ENCODE measurements at places on chromosomes 6 and 20. TPM values are rescaled to one million over a fixed set of nuclear protein-coding genes. Genes with fewer than 3 reads are reported as not detected.

- H3K4me3 ChIP-seq, result no peak overlapping the region
- H3K27ac ChIP-seq, result no peak overlapping the region
- H3K4me1 ChIP-seq, result no peaks in the 10 kb centered on the region
- H3K27me3 ChIP-seq, result peaks cover 1% of the 10 kb centered on the region
- H3K36me3 ChIP-seq, result no peaks in the 10 kb centered on the region
Measured at GRCh38 chr6:21420146-21420878, 173.2 kb upstream of the SOX4 start.

DNA sequence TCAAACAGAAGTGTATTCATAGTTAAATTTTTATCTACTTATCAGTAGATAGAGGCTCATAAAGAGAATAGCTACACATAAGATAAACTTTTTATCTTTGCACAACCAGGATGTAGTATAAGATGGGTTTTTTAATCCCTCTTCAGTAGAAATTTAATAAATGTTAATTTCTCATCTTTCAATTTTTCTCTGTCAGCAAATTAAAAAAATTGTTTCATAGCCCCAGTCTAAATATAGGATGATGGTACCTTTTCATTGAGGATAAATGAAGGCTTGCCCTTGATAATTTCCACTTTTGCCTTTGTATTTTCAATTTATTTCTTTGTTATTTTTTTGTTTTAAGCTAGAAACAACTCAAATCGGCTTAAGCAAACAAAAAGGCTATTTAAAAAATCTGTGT lies 251.2 kb upstream of the NOX3 start:
- peaks cover under 1% of the 10 kb centered on the region for H3K27me3 ChIP-seq
- H3K4me1 ChIP-seq, result no peaks in the 10 kb centered on the region
- H3K4me3 ChIP-seq, result no peak overlapping the region
- no peaks in the 10 kb centered on the region for H3K36me3 ChIP-seq

The NFATC2 gene
- 38.3 TPM for total RNA-seq

DNA sequence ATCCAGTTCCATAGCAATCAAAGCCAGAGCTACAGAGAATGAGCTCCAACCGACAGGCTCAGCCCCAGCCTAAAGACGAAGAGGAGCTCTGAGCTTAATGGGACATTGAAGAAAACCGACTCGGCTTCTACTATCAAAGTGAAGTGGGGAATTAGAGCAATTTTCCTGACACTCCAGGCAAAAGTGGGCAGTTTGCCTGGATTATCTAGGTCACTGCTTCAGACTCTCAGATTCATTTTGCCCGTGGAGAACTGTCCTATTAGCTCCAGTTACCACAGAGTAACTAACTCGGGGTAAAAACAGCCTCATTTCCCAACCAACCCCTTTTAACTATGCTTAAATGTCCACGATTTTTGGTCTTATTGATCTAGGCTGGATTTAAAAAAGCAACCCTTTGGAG lies 592.1 kb upstream of the NRSN1 start:
- H3K36me3 ChIP-seq, result no peaks in the 10 kb centered on the region
- no peak overlapping the region for H3K27ac ChIP-seq
- no peaks in the 10 kb centered on the region for H3K27me3 ChIP-seq
- DNase-seq, result no peak
- no peaks in the 10 kb centered on the region for H3K4me1 ChIP-seq
- H3K4me3 ChIP-seq, result no peak overlapping the region

The SLC26A8 gene
- total RNA-seq, result not detected

GRCh38 chr6:111592726-111593511 lies 12.8 kb downstream of the TRAF3IP2 start:
- H3K4me3 ChIP-seq, result no peak overlapping the region
- no peaks in the 10 kb centered on the region for H3K27me3 ChIP-seq
- no peak for DNase-seq

DNA sequence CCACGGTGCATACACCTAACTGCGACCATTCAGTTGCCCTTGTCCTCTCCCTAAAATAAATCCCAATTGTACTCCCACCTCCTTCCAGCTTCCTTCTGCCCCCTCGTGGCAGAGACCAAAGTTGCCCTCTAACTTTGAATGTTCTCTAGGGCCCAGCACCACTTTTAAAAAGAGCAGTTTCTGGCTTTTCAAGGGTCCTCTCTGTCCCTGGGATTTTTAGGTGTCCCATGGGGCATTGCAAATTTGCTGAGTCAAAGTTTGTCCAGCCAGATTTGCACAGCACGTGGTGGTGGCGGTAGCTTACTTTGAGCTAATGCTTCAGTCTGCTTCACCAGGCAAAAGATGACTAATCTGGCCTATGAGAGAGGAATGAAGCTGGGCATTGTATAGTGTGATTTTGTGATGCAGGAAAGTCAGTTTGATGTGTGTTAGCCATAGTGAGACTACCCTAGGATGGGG lies 100.2 kb downstream of the PERP start:
- no peaks in the 10 kb centered on the region for H3K27me3 ChIP-seq
- H3K4me3 ChIP-seq, result no peak overlapping the region
- peaks cover 15% of the 10 kb centered on the region for H3K4me1 ChIP-seq
- H3K27ac ChIP-seq, result no peak overlapping the region
- no peaks in the 10 kb centered on the region for H3K36me3 ChIP-seq

DNA sequence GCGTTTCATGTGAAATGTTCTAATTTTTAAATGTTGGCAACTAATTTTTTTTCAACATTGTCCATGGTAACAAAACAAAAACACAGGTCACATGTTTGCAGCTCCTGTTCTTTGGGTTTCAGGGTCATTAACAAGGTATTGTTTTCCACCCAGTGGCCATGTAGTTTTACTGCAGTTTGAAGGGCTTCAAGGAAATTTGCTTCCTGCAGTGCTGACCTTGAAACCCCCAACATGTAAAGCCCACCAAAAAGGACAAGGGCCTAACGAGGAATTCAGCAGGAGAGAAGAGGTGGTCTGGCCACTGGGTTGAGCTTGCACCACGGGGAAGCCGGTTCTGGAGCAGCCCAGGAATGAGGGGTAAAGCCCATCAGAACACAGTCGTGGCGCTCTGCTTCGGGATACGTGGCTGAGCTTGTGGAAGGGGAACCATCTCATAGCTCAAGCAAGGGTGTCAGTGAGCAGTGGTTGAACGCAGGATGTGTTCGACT lies 13.9 kb upstream of the KLHL31 start:
- no peak overlapping the region for H3K27ac ChIP-seq
- H3K4me1 ChIP-seq, result no peaks in the 10 kb centered on the region
- no peaks in the 10 kb centered on the region for H3K36me3 ChIP-seq

- H3K4me3 ChIP-seq, result peak overlapping the region; percentile 85
- peaks cover 44% of the 10 kb centered on the region for H3K36me3 ChIP-seq
- H3K27ac ChIP-seq, result peak overlapping the region; percentile 99
- DNase-seq, result no peak
Measured at GRCh38 chr6:152984513-152984872, 1.7 kb upstream of the FBXO5 start.

DNA sequence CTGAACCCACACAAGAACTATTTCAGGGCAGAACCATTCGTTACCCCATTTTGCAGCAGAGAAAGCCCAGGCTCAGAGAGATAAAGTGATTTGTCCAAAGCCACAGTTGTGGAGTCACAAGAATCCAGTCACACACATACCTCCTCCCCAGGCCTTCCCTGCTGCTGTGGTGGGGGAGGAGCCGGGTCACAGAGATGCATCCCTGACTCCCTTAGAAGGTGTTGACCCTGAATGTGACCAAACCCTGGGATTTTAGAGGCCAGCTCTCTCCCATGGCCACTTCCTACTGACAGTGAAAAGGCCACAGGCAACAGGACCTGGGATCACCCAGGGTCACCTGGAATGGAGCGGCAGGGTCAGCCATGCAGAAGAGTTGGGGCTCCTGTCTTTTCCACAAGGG lies 48.6 kb downstream of the CHMP4B start:
- H3K36me3 ChIP-seq, result peaks cover 9% of the 10 kb centered on the region
- H3K27me3 ChIP-seq, result no peaks in the 10 kb centered on the region
- peaks cover 25% of the 10 kb centered on the region for H3K4me1 ChIP-seq
- H3K4me3 ChIP-seq, result no peak overlapping the region
- H3K27ac ChIP-seq, result peak overlapping the region; percentile 86

DNA sequence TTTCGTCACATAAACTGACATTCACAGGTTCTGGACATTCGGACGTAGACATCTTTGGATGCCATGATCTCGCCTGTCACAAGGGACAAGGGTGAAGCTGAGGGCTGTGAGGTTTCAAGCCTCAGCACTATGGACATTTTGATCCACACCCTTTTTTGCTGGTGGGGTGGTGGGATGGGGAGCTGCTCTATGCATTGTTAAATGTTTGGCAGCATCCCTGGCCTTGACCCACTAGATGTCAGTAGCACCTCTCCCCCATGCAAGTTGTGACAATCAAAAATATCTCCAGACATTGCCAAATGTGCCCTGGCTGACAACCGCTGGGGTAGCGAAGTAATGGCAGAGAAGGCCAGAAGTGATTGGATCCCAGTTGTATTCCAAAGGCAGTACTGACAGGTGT lies 229.4 kb downstream of the TSHZ2 start:
- no peak overlapping the region for H3K27ac ChIP-seq
- H3K27me3 ChIP-seq, result peaks cover 5% of the 10 kb centered on the region
- no peaks in the 10 kb centered on the region for H3K4me1 ChIP-seq
- no peak overlapping the region for H3K4me3 ChIP-seq
- DNase-seq, result no peak

- no peak overlapping the region for H3K27ac ChIP-seq
- DNase-seq, result no peak
- H3K4me3 ChIP-seq, result no peak overlapping the region
- no peaks in the 10 kb centered on the region for H3K4me1 ChIP-seq
Measured at GRCh38 chr6:166872531-166873009, 83.8 kb downstream of the RNASET2 start.

GRCh38 chr20:57834306-57835073 lies 124.7 kb upstream of the PMEPA1 start:
- H3K36me3 ChIP-seq, result no peaks in the 10 kb centered on the region
- H3K27me3 ChIP-seq, result no peaks in the 10 kb centered on the region
- no peak overlapping the region for H3K27ac ChIP-seq
- no peaks in the 10 kb centered on the region for H3K4me1 ChIP-seq

The PGC gene
- total RNA-seq, result not detected

The TBXT gene
- not detected for total RNA-seq

DNA sequence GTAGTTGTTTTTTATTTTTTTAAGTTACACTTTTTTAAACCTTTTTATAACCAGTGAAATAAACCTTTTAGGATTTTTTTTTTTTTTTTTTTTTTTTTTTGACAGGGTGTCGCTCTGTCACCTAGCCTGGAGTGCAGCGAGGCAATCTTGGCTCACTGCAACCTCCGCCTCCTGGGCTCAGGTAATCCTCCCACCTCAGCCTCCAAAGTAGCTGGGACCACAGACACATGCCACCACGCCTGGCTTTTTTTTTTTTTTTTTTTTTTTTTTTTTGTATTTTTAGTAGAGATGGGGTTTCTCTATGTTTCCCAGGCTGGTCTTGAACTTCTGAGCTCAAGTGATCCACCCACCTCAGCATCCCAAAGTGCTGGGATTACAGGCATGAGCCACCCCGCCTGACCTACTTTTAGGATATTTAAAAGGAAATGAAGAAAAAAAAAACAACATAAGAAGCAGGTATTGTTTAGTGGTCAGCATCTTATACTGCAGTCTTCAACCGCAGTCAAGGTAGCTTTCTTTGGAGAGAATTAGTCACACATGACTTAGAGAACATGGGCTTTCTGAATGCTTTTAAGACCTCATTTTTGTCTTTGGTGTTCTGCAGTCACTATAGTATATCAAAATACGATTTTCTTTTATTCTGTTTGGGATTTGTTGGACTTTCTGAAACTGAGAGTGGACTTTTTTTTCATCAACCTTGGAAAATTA lies 1.6 kb downstream of the POLR1H start:
- H3K4me3 ChIP-seq, result peak overlapping the region; percentile 92
- DNase-seq, result no peak
- peaks cover 37% of the 10 kb centered on the region for H3K4me1 ChIP-seq
- H3K27me3 ChIP-seq, result no peaks in the 10 kb centered on the region
- H3K27ac ChIP-seq, result peak overlapping the region; percentile 99
- H3K36me3 ChIP-seq, result peaks cover 36% of the 10 kb centered on the region

- no peaks in the 10 kb centered on the region for H3K27me3 ChIP-seq
- no peak for DNase-seq
- no peaks in the 10 kb centered on the region for H3K36me3 ChIP-seq
- H3K4me3 ChIP-seq, result no peak overlapping the region
Measured at GRCh38 chr6:38146734-38147027, 327.2 kb downstream of the ZFAND3 start.

GRCh38 chr20:19903168-19903811 lies 113.9 kb upstream of the NAA20 start:
- H3K4me1 ChIP-seq, result no peaks in the 10 kb centered on the region
- peak; percentile 13 for DNase-seq
- peaks cover 6% of the 10 kb centered on the region for H3K27me3 ChIP-seq
- H3K4me3 ChIP-seq, result no peak overlapping the region
- no peaks in the 10 kb centered on the region for H3K36me3 ChIP-seq

GRCh38 chr20:41162396-41162795 lies 25.1 kb downstream of the PLCG1 start:
- H3K4me1 ChIP-seq, result peaks cover 87% of the 10 kb centered on the region
- H3K27ac ChIP-seq, result peak overlapping the region; percentile 84

DNA sequence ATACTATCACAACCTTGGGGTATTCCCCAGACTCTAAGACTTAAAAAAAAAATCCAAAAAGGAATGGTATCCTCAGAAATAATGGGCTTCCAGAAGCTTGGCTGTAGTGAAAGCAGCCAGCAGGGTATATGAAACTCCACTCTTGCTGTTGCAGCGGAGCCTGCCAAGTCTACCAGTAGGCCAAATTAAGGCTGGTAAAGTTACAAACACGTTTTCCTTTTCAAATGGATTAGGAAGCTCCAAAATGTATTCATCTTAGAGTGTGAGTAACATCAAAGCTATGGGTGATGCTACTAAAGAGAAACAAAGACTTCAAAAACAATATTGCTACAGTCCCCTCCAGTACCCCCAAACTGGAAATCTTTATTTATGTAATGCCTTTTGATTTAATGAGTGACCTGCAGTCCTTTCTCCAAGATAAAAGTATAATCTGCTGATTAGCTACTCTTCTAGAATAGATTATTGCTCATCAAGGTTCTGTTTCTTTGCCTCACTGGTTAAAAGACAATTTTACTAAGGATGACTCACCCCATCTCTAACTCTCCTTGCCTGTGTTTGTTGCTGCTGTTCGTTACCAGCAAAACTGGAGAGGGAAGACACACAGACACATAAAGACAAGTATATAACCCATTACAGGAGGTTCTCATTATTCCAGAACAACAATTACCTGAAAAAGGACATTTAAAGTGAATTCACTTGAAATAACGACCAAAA lies 84.9 kb downstream of the BTBD9 start:
- H3K4me1 ChIP-seq, result peaks cover 4% of the 10 kb centered on the region
- no peak for DNase-seq
- H3K27me3 ChIP-seq, result no peaks in the 10 kb centered on the region
- no peaks in the 10 kb centered on the region for H3K36me3 ChIP-seq

GRCh38 chr6:25404693-25405169 lies 125.6 kb downstream of the CARMIL1 start:
- H3K4me1 ChIP-seq, result peaks cover 14% of the 10 kb centered on the region
- H3K36me3 ChIP-seq, result no peaks in the 10 kb centered on the region
- H3K27ac ChIP-seq, result no peak overlapping the region
- no peak overlapping the region for H3K4me3 ChIP-seq
- peak; percentile 59 for DNase-seq
- H3K27me3 ChIP-seq, result no peaks in the 10 kb centered on the region

GRCh38 chr6:165983112-165984072 lies 184.3 kb downstream of the TBXT start:
- H3K4me3 ChIP-seq, result no peak overlapping the region
- no peak for DNase-seq
- H3K36me3 ChIP-seq, result no peaks in the 10 kb centered on the region
- H3K27ac ChIP-seq, result no peak overlapping the region
